ENCODE measurements at places on chromosomes 7 and 10.

DNA sequence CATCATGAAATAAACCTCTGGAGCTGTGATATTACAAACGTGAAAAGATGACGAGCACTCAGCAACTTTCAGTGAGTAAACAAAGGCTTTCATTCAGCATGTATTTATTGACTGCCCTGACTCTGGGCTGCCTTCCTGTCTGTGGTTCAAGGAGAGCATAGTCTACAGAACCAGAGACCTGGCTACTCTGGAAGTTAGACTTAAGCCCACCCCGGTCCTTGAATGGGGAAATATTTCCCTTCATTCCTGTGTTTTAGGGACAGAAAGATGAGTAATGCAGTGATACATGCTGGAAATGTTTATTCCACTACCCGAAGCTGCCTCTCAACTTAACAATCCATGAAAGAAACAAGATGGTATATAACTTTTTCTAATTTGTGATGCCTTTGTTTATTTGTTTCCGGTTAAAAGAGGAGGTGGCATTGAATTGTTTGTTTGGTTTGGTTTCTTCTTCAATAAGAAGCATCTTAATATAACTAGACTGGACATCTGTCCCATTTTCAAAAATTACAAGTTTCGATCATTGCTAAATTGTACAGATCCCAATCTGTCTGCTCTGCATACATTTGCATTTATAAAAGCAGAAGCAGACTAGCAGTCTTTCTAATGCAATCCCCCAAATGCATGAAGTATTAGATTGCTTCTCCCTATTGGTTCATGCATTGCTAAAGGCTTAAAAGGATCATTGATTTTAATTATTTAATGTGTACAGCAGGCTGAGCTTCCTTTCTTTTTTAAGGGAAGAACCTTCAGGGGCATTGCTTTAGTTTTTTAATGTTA lies 57.7 kb downstream of the TRUB1 start:
- DNase-seq: no peak

- no peak for DNase-seq
These were observed 16.2 kb downstream of the FGFBP3 start for GRCh38 chr10:91893051-91893450.

- no peak for DNase-seq
These were observed 26.5 kb downstream of the HDAC9 start for GRCh38 chr7:18521945-18522566.

DNA sequence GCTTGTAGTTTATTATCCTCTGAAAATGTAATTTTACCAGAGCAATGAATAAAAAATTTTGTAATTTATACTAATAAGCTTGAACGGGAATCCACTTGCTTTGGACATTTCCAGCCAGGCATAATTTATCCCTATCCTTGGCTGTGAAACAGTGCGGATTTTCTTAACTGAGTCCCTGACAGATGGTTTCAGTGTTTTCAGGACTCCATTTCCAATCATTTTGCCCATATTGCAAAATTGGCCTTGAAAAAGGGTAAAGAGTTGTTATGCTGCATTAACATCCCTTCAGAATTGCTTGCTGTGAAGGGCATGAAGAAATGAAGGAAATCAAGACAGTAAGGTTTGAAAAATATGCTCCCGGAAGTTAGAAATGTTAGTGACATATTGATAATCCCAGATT lies 57.7 kb downstream of the NXPH1 start:
- DNase-seq: no peak

- DNase-seq: no peak
These were observed 48.4 kb upstream of the MGMT start for GRCh38 chr10:129418496-129419225.

- peak; percentile 50 for DNase-seq
These were observed 116.5 kb downstream of the ATXN7L1 start for GRCh38 chr7:105759670-105760550.

- no peak for DNase-seq
These were observed 10.3 kb upstream of the HSPB1 start for GRCh38 chr7:76292213-76292573.

- DNase-seq: no peak
These were observed 9.8 kb upstream of the MRPS16 start for GRCh38 chr10:73262105-73262730.

GRCh38 chr7:120402079-120402767 lies 129.2 kb downstream of the KCND2 start:
- DNase-seq: no peak

DNA sequence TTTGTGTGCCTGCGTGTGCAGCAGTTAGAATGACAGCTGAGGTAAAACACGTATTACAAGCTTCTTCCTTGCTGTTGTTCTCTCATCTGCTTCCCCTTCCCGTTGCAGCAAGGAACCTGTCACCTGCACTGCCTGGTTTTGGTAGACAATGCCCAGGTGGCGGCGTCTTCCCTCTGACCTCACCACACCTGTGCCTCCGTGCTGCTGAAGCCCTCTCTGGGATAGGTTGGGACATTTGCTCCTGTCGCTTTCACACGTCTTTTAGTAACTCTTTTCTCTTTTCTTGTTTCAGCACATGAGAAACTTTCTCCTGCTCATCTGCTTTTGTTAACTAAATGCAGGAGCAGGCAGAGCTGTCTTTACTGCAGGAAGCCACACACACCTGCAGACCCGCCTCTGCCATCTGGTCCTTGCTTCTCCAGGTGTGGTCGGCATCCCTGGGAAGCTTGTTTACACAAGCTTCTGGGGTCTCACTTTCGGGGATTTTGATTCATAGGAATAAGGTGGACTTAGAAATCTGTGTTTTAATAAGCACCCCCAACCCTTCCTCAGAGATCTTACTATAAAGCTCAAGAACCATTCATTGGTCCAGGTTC lies 60.7 kb upstream of the EXOC6 start:
- DNase-seq: no peak

DNA sequence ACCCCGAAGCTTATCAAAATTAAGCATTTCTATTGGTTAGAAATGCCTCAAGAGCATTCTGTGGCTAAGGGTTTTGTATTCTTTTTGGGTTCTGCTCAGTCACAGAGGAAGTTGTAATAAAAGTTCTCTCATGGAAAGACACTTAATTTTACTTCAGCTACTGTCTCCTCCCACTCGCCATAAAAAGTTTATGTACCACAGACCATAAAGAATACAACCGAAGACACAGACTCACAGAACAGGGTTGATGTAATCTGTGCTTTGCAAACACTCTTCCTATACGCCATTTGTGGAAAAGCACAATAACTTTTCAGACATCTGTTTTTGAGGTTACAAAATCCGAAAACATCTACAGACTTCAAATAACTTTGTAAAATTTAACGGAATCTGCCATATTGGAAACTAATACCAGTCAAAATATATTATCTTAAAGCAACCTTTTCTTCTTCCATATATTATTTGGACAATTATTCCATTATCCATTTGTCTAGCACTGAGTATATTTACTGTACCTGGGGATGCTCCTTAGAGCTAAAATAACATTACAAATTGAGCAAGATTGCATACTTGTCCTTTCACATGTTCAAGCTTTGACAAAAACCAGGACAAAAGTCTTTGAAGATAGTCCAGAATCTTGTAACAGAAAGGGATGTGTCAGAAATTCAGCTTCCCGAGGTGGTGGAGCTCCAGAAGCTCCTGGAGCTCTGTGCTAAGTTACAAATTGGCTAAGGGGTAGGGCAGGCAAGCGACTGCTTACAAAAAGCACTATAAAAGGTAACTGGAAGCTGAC lies 219.0 kb upstream of the MEOX2 start:
- no peak for DNase-seq

- no peak for DNase-seq
These were observed 4.3 kb downstream of the PFKP start for GRCh38 chr10:3071405-3072198.

DNA sequence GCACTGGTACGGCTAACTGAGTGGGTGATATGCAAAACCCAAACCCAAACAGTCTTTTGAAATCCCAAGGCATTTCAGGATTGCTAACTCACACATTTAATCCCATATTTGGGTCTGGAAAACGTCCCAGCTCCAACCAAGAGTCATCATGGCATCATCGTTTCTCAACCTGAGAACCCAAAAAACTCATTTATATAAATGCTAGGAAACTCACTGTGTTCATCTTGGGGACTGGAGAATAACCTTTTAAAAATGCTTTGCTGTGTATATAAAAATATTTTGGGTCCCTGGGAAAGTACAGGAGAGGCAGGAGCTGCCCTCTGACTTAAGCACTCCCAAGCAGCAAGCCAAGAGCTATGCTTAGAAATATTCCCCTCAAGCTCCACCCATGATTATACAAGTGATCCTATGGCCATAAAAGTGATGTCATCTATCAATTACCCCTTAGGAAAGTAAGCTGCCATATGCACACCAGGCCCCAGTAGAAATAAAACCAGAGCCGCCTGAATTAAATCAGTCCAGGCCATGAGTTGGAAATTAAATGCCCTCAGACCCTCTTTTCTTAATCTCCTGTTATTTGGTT lies 352.1 kb downstream of the FRMD4A start:
- no peak for DNase-seq

DNA sequence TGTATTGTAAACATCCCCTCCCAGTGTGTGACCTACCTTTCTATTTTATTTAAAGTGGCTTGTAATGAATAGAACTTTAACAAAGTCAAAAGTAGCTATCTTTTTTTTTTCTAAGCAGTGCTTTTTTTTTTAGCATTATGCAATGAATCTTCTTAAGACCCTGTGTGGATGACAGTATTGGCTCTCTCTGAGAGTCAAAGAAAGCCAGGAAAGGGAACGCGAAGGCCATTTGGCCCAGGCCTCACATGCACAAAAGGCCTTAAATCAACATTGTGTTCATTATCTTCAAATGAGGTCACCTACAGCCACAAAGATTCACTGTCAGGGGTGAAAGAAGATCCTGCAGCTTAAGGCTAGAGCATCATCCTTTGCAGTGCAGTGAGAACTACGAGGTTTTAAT lies 721.5 kb downstream of the GRID1 start:
- DNase-seq: no peak

DNA sequence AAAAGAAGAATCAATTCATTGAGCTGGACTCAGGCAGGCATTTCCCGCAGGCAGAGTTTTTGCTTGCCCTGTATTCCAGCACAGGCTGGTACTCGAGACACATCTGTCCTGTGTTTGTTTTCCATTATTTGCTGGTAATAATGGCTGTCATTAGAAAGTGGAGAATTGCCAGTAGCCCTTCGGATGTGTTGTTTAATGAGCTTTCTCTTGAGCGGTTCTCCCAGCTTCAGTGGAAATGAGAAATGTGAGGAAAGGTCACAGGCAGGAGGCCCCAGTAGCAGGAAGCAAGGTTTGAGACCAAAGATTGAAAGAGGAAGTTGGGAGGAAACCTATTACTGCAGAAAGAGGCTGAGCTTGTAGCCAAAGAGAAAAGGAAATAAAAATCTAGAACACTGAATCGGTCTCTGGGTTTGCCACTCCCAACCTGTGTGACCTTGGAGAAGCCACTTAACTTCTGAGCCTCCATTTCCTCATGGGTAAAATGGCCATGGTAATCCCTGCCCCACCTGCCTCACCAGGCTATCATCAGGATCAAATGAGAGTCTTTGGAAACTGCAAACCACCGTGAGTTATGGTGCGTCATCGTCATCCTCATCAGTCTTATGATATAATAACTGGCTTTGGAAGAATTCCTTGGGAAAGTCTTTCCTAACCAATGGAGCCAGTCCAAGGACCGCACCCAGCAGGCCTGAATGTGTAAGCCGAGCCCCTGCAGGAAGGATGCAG lies 67.7 kb downstream of the TACR2 start:
- peak; percentile 94 for DNase-seq

DNA sequence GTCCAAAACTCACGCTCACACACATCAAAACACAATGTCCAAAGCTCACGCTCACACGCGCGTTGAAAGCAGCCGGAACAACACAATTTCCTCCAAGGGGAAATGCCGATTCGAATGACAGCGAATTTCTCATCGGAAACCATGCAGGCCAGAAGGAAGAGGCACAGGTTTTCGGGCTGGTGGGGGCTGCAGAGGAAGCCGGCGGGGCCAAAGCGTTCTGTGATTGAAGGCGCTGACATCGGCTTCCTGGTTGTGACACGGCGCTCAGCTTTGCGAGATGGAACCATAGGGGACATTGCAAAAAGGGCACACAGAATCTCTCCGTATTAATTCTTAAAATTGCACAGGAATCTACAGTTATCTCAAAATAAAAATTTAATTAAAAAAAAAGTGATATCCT lies 61.3 kb downstream of the FOXL3 start:
- DNase-seq: no peak

DNA sequence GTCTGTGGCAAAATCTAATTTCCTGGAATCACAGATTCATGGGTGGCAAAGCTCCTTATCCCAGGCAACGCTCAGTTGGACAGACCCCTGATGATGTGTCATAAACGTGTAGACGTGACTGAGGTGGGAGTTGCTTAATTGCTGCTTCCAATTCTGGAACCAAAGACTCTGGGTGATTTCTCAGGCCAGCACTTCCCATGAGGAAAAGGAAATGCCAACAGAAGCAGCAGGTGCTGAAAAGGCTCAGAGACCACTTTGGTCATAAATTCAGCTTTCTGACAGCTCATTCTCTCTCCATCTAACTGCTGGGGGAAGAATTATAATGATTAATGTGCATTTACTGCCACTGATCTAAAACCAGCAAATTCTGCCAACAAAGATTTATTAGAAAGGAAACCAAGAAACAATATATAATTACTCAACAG lies 88.7 kb downstream of the OSBPL3 start:
- no peak for DNase-seq

DNA sequence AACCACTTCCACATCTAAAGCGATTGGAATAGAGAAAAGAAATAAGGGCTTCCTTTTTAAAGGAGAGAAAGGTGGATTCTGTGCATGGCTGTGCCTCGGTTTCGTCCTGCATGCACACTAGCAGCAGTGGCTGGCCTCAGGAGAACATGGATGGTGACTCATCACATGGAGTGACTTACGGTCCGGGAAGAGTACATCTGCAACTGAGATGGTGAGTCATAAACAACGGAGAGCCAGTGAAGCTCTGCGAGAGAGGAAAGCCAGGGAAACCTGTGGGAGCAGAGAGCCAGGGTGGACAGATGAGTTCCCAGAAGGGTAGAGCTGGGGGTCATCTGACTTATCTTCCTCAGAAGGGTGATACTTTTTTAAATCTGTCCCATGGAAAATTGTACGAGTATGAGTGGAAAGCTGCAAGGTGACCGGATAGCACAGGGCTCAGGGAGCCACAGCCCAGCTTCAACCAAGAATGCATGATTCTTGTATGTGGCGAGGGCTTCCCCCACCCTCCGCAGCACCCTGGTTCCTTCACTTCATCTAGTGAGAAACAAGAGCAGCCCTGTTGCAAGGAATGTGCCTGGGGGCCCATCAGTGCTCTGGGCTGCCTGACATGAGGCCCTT lies 259.1 kb downstream of the KLF6 start:
- no peak for DNase-seq

GRCh38 chr7:133108023-133108422 lies 26.1 kb upstream of the CHCHD3 start:
- DNase-seq: no peak

GRCh38 chr7:155765458-155765857 lies 46.8 kb downstream of the SHH start:
- DNase-seq: no peak

DNA sequence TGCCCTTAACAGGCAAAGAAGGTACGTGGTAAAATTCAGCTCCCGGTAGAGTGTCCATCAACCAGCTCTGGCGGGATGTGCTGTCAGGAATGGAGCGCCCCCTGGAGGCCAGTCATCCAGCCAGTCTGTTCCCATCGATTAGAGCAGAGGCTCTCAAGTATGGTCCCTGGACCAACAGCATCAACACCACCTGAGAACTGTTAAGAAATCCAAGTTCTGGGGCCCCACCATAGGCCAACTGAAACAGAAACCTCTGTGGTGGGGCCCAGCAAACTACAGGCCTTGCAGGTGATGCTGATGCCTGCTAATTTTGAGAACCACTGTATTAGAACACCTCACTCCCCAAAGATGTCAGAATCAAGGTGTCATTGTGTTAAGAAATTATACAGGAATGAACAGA lies 109.2 kb downstream of the DPY19L1 start:
- DNase-seq: no peak

GRCh38 chr10:77974396-77975074 lies 48.0 kb upstream of the DLG5 start:
- no peak for DNase-seq
